Stimulated activated CD4-positive, alpha-beta T cell treated with anti-CD3 and anti-CD28 coated beads, TNF-alpha, amount 100 ng/mL, for 48 hours (primary cell): ENCODE measurements at places on chromosomes 6 and 20.

GRCh38 chr6:43723737-43724295, 36.2 kb upstream of the MRPS18A start:
- peak; percentile 53 for DNase-seq

GRCh38 chr6:87742106-87742505, 40.1 kb upstream of the AKIRIN2 start:
- peak; percentile 28 for DNase-seq

GRCh38 chr6:15399641-15400470, 154.0 kb downstream of the JARID2 start:
- DNase-seq, result no peak

DNA sequence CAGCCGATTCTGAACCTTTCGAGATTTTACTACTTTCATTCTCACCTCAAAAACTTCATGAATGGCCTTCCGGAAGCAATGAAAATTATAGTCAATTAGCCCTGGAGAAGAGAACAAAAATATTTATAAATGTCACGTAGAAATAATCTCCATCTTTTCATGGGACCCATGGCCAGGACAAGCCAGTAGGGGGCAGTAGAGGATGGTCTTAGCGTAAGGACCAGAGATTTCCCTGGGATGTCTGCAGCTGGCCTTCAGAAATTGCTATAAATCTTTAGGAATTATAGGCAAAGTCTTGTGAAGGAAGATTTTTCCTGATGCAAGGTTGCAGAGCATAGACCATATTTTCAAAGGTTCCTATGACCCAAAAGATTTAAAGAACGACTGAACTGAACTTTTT, 15.6 kb upstream of the UBE2J1 start:
- DNase-seq, result peak; percentile 62

DNA sequence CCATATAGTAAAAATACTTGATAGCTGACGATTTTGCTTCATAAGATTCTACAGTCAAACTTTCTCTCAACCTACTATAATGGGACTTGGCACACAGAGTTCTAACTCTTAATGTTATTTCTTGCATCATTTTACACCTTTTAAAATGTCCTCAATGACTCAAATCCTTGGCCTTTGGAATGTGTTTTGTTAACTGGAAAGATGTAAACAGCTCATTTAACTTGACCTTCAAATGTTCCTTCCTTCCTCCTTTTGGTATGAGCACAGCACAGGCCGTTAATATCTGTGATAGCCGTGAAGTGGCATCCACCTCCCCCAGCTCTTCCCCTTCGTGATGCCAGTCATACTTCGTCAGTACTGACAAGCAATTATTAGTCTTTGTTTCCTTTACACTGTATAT, 972.0 kb upstream of the CITED2 start:
- no peak for DNase-seq

GRCh38 chr6:3757241-3757641, 5.7 kb upstream of the PXDC1 start:
- no peak for DNase-seq

GRCh38 chr20:18077157-18077556, 19.4 kb upstream of the OVOL2 start:
- no peak for DNase-seq

- no peak for DNase-seq
Observed at GRCh38 chr6:137832110-137832509, 34.9 kb upstream of the TNFAIP3 start.

GRCh38 chr20:21386111-21386510, 11.2 kb downstream of the NKX2-4 start:
- no peak for DNase-seq

GRCh38 chr6:34149452-34149810, 3.5 kb upstream of the GRM4 start:
- no peak for DNase-seq

DNA sequence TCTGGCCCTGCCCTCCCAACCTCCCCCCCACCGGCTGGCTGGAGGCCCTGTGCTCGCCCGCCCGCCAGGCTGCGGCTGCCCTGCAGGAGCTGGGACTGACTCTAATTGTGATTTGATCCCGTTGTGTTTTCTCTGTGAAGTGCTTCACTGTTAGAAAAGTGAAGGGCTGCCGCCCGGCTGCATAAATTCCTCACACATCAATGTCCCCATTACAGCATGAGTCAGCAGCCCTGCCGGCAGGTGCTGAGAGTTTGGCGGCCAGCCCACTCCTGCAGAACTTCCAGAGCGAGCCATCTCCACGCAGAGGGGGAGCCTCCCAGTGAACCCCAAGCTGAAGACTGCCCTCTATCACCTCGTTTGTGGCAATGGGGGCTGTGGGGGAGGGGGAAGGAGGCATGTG, 137.9 kb downstream of the DLL1 start:
- no peak for DNase-seq

DNA sequence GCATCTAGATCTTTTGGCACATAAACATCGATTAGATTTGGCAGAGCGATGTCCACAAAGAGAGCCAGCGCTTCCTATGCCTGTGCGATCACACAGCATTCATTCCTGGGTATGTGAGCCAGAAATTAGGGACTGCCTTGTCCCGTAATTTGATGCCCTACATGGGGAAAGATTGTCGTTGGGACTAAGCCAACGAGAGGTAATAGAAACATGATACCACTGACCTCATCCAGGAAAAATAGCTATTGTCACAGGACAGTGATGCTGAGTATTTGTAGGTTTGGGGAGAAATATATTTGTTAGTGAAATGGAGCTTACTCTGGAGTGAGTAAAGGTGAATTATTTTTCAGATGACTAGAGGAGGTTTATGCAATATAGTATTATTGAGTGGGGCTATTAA, 154.0 kb downstream of the TSHZ2 start:
- no peak for DNase-seq

GRCh38 chr6:3221578-3221977, 5.9 kb downstream of the TUBB2B start:
- DNase-seq, result no peak
